ENCODE measurements at places on chromosomes 12 and 14.

GRCh38 chr14:42192738-42193653 is 586.3 kb downstream of the LRFN5 start:
- DNase-seq, result no peak

GRCh38 chr14:75661499-75661814 is 411 bp downstream of the TTLL5 start:
- no peak for DNase-seq

- no peak for DNase-seq
Measured at GRCh38 chr12:20040831-20041230, 327.5 kb upstream of the PDE3A start.

DNA sequence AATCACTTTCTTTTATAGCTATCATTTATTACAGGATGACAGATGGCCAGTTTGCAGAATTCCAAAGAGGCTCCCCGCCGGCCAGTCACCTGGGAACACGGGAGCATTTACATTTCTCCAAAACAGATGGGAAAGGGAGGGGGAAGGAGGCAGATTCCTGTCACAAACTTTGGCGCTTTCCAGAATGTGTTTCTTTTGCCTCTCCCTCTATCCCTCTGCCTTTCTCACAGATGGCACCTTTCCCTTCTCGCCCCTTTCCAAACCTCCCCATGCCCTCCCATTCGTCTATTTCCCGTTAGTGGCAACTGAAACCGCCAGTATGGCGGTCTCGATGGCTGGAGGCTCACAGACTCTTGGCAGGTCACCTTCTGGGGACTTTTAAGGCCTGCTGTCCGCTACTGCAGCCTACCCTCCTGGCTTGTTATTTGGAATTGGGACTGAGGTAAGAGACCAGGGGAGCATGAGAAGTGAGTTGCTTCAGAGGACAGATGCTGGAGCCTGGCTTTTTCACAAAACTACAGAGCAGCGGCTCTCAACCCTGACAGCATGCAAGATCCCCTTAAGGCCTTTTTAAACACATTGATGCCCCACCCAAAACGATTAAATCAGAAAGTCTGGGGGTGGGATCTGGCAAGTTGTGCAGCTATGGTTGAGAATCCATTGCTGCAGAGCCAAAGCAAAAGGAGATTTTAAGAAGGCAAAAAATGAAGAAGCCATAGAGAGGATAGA is 161.5 kb upstream of the VASH1 start:
- no peak for DNase-seq

DNA sequence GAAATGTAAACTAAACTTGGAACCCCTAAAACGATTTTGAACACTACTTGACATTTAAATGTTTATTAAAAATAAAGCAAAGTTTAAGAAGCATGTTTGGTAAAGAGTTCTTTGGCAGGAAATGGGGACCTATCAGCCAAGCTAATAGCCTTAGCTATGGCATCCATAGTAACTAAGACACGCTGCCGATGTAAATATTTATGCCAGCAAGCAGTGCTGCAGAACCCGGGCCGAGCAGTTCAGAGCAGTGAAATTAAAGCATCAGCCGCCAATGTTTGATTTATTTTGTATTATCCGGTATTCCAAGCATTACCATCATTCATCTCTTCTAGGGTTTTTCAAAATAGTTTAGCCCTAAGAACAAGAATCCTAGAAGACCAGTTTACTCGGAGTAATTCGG is 61.6 kb downstream of the PPP2R5C start:
- DNase-seq, result no peak

DNA sequence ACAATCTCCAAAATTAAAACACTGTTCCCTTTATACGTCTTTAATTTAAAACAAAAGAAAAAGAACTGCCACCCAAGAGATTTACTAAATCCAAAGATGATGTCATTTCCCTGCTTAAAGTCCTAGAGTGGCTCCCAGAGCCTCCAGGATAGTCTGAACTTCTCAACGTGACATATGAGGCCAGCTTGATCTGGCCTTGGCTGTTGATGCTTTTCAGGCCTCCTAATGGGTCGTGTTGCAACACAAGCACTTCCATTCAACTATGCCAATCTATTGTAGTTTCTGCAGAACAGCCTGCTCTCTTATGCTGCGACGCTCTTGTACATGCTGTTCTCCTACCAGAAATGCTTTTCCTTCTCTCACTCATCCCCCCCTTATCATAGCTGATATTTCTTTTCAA is 35.7 kb downstream of the LGR5 start:
- DNase-seq, result no peak

DNA sequence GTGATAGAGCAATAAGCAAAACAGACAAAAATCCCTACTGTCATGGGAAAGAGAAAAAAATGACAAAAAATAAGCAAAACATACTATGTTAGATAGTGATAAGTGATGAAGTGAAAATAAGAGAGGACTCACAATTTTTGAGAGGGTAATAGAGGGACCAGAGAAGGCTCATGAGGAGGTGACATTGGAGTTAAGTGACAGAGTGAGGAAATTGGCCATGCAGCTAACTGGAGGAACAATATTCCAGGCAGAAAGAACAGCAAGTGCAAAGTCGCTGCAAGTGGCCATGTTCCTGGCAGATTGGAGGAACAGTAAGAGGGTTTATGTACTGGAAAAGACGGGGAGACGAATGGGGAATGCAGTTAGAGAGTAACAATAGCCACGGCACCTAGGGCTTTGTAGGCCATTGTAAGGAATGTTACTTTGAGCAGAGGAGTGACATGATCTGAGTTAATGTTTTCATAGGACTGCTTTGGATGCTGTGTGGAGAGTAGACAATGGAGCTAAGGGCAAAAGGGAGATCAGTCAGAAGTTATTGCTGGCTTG is 1.4 kb upstream of the SAV1 start:
- no peak for DNase-seq

- no peak for DNase-seq
Measured at GRCh38 chr12:106281804-106282203, 20.7 kb upstream of the TCP11L2 start.

- no peak for DNase-seq
Measured at GRCh38 chr12:108338915-108339657, at the start of gene CMKLR1. Gene CMKLR1 (minus strand): TSS chr12:108339311. CDS start chr12:108293591, 45,720 bp downstream.

DNA sequence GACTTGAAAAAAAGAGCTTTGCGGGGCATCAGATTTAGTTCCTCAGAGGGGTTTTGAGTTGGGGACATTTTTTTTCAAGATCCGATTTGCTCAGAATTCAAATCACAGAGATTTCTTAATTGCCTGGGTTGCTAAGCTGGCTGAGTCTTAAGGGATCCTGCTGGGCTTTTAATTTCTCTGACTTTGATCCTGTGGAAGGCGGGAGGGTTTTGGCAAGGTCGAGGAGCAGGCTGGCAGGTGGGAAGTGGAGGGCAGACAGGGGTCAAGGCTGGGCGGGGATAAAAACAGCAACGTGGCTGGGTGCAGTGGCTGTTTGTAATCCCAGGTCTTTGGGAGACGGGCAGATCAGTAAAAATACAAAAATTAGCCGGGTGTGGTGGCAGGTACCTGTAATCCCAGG is 33.5 kb upstream of the CCDC63 start:
- no peak for DNase-seq

- DNase-seq, result no peak
Measured at GRCh38 chr12:96233939-96234461, 39.8 kb downstream of the ELK3 start.

GRCh38 chr14:81991998-81992397 is 458.3 kb upstream of the SEL1L start:
- no peak for DNase-seq

- DNase-seq, result peak; percentile 4
Measured at GRCh38 chr14:21268617-21269251, 508 bp downstream of the HNRNPC start.

- DNase-seq, result no peak
Measured at GRCh38 chr12:17028348-17028747, 422.4 kb upstream of the LMO3 start.

DNA sequence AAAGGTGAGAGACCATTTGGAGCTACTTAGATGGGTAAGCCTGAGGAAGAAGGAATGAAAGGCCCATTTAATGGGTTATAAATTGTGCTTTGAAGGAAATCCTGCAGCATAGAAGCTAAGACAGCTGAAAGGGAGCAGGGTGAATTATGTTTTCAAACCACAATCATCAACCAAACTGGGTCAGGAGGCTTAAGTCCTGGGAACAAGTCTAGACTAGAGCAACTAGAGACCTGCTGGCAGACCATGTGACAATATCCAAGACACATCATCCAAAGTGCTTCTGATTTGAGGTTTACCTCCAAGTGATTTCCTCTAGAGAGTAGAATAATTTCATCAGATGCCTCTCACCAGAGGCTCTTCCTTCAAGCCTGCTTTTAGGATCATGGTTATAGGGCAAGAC is 53.7 kb downstream of the MAP3K9 start:
- no peak for DNase-seq

DNA sequence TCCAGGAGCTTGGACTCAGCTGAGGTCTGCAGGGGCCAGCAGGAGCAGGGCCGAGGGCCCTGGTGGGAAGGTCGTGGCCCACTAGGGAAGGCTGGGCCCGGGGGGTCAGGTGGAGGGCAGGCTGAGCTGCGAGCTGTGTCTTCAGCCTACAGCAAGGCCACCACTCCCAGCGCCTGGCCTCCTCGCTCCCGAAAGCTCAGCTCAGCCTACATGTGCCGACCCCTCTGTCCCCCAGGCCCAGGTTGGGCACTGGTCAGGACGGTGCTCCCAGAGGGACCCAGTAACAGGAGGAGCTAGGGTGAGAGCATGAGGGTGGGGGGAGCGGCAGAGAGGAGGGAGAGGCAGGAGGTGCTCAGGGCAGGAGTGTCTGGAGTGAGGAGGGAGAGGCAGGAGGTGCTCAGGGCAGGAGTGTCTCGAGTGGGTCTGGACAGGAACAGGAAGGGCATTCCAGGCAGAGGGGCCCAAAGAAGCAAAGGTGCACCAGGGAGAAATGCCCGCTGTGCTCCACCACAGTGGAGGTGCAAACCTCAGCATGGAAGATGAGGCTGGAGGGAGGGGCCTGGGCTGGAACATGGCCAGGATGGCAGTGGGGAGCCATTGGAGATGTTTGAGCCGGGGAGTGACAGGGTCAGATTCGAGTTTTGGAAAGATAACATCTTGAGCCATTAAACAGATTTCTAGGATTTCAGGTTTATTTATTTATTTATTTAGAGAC is 29.1 kb upstream of the GPR132 start:
- no peak for DNase-seq

DNA sequence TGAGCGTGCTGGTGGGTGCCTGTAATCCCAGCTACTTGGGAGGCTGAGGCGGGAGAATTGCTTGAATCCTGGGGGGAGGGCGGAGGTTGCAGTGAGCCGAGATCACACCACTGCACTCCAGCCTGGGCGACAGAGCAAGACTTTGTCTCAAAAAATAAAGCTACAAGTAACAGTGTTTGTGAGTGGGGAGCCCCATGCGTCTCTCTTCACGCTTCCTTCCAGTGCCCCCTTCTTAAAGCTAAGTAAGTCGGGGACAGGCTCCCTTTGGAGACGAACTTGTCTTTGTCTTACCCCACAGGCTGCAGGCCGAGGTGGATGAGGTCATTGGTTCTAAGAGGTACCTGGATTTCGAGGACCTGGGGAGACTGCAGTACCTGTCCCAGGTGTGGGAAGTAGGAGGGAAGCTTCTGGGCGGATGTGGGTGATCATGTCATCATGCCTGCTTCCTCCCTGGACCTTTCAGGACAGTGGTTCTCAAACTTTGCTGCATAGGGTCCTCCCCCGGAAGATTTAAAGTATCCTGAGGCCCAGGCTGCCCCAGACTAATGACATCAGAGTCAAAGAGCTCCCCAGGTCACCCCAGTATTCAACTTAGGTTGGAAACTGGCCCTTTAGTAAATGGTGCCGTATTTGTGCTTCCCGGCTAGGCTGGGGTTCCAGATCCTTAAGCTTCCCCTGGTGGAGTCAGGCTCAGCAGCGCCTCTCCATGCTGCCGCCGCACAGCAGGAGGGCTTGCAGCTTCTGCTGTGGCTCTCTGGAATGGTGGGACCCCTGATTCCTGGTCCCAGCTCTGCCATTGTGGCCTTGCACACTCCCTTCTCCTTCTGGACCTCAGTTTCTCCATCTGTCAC is 37.1 kb downstream of the CYP46A1 start:
- no peak for DNase-seq

DNA sequence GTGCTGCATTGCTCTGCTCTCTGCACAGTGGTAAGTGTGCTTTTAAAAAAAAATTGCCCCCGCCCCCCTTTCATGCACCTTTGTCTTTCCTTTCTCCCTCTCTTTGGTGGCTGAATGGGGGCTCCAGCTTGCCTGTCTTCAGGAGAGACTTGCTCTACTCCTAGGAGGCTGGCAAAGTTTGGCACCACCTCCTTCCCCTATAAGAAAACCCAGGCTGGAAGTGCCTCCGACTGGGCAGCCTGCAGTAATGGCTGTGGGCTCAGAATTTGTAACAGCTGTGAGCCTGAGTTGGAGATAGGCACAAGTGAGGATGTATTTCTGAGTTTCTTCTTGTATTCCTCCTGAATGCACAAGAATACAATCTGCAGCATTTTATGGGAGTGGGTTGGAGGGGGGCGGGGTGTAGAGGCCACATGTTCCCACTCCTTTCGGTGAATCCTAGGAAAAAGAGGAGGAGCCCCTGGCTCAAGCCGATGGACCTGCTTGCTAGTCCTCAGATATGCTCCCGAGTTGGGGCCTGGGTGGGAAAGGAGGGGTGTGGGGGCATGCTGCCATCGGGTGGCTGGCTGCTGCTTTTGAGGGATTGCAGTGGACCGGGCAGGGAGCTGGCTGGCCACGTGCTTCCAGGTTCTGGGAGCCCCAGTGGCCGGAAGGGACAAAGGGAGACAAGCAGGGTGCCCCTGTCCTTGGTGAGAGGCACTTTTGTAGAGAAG is 124.3 kb downstream of the TSPAN9 start:
- no peak for DNase-seq

- no peak for DNase-seq
Measured at GRCh38 chr14:94025720-94026119, 420 bp upstream of the OTUB2 start.

- DNase-seq, result no peak
Measured at GRCh38 chr12:50614167-50614759, 109.5 kb downstream of the DIP2B start.

GRCh38 chr12:28191051-28192048 is 1.1 kb downstream of the CCDC91 start:
- no peak for DNase-seq

GRCh38 chr12:56581418-56582145 is 48.5 kb downstream of the BAZ2A start:
- no peak for DNase-seq

DNA sequence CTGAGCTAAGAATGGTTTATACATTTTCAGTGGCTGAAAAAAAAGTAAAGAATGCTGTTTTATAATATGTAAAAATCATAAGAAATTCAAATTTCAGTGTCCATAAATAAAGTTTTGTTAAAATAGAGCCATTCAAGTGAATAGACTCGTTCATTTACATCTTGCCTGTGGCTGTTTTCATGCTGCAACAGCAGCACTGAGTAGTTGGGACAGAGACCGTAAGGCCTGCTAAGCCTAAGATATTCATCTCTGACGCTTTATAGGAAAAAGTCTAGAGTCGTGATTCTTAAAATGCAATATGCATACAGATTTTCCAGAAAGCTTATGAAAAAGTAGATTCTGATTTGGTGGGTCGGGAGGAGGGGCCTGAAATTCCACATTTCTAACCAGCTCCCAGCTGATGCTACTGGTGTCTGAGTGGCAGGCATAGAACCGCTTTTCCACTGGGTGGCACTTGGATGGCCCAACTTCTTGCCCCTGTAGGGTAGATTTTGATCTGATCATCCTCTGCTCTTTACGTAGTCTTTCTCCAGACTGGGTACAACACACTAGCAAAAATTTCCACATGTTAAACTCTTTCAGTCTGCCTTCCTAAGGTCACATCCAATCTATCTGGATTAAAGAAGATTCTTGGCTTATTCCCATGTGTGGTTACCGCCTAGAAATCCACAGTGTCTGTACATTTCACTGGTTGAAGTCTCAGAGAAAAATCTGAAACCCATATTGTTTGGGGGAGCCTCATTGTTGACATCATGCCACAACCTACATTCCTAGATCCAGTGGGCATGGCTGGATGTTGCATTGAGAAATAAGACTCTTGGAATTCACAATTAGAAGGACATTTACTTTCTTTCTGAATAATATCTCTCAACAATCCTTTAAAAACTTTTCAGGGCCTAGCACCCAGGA is 151.2 kb downstream of the C12orf75 start:
- no peak for DNase-seq
